ENCODE measurements at places on chromosomes 16 and 17. TPM values are rescaled to one million over a fixed set of nuclear protein-coding genes. Genes with fewer than 3 reads are reported as not detected.

GRCh38 chr16:1037394-1038257 lies 34.9 kb upstream of the SSTR5 start:
- H3K27ac ChIP-seq: no peak overlapping the region
- DNase-seq: no peak
- no peaks in the 10 kb centered on the region for H3K36me3 ChIP-seq
- no peaks in the 10 kb centered on the region for H3K4me1 ChIP-seq
- H3K4me3 ChIP-seq: no peak overlapping the region

DNA sequence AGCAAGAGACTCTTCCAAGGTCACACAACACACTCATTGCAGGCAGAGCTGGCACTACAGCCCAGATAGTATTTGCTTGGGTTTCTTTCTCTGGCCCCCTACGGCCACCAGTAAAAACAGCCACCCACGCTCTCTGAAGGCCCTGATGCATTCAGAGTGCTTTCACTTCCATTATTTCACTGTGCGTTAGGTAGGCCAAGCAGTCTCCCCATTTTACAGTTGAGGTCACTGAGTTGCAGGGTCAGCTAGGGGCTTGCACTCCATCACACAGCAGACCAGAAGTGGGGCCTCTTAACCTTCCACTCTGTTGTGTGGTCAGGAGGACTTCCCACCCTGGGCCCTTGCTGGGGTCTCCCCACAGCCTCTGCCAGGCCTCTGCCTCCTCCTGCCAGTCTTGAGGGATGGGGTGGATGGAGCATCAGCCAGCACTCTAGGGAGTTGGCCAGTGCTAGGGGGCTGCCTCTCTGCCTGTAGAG lies 2.5 kb downstream of the TBX21 start:
- peak overlapping the region; percentile 64 for H3K27ac ChIP-seq
- H3K36me3 ChIP-seq: no peaks in the 10 kb centered on the region
- H3K4me3 ChIP-seq: no peak overlapping the region

Gene KRT17
- not detected for total RNA-seq

DNA sequence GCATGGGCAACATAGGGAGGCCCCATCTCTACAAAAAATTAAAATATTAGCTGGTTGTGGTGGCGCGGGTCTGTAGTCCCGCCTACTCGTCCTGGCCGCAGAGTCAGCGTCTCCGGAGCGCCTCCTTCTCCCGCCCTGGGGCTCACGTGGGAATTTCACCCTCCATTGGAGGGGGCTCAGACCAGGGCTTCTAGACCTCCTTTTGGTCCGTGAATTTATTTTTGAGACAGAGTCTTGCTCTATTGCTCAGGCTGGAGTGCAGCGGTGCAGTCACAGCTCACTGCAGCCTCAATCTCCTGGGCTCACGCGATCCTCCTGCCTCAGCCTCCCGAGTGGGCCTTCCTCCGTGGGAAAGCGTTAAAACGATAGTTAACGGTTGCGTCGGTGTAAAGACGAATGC lies 394 bp upstream of the NME4 start:
- H3K4me3 ChIP-seq: peak overlapping the region; percentile 89
- peak overlapping the region; percentile 73 for H3K27ac ChIP-seq
- H3K36me3 ChIP-seq: no peaks in the 10 kb centered on the region
- H3K4me1 ChIP-seq: peaks cover 24% of the 10 kb centered on the region

Gene PYDC1
- not detected for total RNA-seq

Data from stomach (tissue), 19 donors.